ENCODE measurements at places on chromosomes 13 and 19.

DNA sequence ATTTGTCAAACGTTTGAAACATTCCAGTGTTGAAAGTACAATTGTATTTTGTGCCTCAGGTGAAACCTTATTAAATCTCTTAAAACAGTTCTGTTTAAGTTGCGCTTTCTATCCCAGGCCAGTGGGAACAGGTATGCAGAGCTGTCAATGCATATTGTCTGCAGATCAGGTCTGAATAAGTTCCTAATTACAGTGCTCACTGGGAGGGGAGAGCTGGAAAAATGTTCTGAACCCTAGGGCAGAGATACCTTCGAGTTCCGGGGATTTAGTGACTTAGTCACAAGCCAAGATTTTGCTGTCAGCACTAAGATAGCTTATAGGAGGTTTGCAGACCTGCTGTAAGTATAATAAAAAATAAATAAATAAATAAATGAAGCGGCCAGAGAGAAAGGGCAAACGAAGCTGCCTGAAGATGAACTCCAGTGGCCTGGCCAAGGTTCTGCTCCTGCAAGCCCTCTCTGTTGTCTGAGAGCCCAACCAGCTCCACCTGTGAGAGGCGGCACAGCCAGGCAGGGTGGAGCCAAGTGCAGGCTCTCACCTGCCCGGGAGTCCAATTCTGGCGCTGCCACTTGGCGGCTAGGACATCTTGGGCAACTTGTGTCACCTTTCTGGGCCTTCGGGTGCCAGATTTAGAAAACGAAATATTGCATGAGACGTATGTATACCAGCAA is 97.9 kb upstream of the SLC7A1 start:
- peak; percentile 48 for DNase-seq

DNA sequence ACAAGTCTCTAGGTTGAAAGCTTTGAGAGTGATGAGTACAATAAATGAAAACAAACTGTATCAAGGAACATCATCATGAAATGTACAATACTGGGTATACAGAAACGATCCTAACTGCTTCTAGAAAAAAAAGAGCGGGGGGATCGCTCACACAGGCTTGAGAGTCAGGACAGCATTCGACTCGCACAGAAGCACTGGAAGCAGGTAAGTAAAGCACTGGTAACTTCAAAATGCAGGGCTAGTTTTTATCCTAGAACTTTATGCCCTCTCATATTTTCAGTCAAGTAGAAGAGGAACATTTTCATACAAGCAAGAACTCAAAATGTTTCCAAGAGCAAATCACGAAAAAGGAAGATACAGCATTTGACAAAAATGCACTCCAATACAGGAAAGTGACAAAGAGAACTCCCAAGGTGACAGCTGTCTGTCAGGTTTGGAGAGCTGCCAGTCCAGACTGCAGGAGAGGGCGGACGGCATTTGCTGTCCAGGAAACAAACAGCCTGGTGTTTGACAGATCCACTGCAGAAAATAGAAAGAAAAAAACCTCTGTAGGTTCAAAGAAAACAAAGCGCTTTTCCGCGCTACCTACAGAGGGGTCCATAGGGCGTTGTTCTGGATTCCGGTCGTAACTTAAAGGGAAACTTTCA is 58.2 kb upstream of the XPO4 start:
- no peak for DNase-seq

- no peak for DNase-seq
Observed at GRCh38 chr13:33233547-33233946, 52.0 kb downstream of the STARD13 start.

DNA sequence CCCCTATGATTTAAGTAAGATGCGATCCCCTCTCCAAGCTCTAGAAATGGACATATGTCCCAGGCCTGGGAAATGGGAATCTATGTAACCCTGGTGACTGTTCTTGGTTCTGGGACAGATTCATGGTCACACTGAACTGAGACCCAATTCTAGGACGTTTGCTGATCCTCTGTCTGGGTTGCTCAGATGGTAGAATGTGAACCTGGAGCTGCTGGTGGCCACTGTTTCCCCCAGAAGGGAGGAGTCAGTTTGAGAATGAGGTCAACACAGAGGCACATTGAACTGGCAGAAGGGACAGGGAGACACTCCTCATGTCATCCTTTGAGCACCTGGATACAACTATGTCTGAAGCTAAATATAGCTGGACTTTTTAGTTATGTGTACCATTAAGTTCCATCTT is 29.1 kb downstream of the FAM187B start:
- no peak for DNase-seq

GRCh38 chr19:55447421-55448174 is 4.5 kb upstream of the SHISA7 start:
- DNase-seq = no peak

Measured in left lung (tissue), 14 donors.